ENCODE measurements at places on chromosomes 4 and X.

- DNase-seq, result no peak
Measured at GRCh38 chr4:86825511-86825910, 23.7 kb downstream of the SLC10A6 start.

DNA sequence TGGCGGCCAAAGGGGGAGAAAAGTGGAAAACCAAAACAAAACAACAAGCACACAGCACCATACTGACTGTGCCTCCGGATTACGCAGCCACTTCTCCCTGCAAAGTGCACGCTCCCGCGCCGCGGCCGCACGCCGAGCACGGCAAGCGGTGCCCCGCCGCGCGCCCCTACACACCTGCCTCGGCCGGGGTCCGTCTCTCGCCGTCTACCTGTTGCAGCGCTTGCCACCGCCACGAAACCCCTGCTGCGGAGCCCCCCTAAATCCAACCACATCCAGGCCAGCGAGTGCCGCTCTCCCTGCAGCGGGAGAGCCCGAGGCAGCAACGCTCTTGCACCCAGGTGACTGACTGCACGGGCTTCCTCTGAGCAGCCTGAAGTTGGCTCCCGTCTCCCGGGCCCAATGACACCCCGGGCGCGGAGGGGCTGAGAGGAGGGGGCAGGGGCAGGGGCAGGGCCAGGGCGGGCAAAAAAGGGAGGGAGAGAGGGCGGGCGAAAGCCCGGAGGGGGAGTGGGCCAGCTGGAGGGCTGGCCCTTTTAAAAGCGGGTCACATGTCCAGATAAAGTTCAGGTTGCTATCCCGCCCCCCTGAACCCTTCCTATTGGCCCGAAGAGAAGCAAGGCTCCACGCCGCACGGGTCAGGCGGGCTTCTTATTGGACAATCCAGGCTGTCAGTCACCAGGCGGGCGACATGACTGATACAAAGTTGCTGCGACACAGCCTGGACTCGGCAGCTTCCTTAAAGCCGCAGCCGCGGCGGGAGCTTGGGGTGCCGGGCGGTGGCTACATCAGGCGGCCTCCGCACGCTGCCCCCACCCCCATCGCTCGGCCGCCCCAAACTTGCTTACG, at the start of gene NR3C2:
TSS of gene NR3C2 (minus strand) at position 429 of the 846 bp plus-strand sequence.
- DNase-seq, result peak; percentile 94

- DNase-seq, result no peak
Measured at GRCh38 chr4:181475781-181476507, 767.3 kb upstream of the TENM3 start.

DNA sequence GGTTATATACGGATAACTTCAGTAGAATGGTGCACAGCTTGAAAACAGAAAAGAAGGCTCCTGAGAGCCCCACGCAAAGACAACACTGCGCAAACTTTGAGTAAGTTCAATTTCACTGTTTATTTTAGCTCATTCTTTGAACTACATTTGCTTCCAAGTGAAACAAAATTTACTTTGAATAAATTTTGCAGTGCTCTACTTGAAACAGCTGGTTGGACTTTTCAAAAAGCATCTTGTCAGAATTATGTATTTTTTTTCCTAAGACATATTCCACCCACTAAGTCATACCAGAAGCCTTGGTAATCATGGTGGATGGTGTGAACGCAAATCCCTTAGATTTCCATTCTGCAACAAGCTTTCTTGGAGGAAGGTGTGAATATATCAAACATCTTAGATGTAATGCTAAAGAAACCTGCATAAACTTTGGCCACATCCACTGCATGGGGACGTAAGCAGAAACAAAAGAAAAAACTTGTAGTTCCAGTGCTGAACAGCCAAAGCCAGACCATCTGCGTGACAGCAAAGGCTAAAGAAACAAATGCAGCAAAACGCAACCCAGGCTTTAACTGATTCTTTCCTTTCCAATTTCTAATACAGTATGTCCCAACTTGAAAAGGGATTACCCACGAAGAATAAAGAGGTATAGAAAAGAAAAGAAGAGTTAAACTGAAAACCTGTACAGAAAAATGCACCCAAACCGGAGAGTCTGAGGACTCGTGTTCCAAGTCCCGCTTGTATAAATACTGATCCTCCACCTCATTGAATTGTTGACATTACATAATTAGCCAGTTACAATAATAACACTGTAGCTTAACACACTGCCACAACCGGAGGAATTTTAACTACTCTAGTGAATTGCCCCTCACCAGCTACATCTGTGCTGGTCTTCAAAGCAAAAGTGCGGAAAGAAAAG, 90.9 kb downstream of the SH3RF1 start:
- no peak for DNase-seq

- DNase-seq, result peak; percentile 35
Measured at GRCh38 chrX:109475174-109475891, 6.6 kb downstream of the GUCY2F start.
